ENCODE measurements at places on chromosomes 6 and 20.

GRCh38 chr20:62567246-62568044 is 74.9 kb upstream of the SLCO4A1 start:
- DNase-seq = no peak

DNA sequence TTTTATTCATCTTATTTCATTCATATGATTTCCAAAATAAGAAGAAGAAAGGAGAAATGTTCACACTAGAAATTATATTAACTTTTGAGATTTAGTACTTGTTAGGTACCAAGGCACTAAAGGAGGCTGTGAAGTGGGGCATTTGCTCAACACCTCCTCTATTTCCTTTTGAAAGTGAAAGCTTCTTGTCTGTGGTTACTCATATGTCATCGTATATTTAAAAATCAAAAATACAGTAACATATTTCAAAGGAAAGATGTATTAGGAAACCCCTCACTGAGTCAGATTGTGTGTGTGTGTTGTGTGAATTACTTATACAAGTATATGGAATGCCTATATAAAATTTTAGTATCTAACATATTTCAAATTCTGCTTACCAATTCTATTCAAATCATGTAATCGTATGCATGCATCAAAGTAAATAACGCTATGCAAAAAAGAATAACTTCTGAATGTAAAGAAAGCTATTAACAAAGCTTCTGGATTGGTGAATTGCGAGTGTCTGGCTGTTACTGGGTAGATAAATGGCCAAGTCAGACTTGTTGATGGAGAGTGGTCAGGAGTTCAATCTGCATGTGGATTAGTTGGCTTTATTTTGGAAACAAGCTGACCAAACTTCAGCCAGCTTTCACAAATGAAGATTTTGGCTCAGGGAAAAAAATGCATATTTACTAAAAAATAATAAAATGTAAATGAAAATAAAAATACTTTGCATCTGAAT is 70.9 kb downstream of the PACRG start:
- no peak for DNase-seq

- no peak for DNase-seq
Measured at GRCh38 chr20:57047281-57048026, 219.0 kb downstream of the BMP7 start.

- no peak for DNase-seq
Measured at GRCh38 chr20:15618110-15618509, 955.1 kb downstream of the KIF16B start.

GRCh38 chr6:163793011-163793983 is 378.8 kb downstream of the QKI start:
- DNase-seq = no peak

- no peak for DNase-seq
Measured at GRCh38 chr6:3114377-3114776, 4.1 kb upstream of the BPHL start.

- DNase-seq = no peak
Measured at GRCh38 chr20:34791289-34792020, 34.0 kb downstream of the NCOA6 start.

- no peak for DNase-seq
Measured at GRCh38 chr6:109611502-109611901, 79.5 kb downstream of the AK9 start.

DNA sequence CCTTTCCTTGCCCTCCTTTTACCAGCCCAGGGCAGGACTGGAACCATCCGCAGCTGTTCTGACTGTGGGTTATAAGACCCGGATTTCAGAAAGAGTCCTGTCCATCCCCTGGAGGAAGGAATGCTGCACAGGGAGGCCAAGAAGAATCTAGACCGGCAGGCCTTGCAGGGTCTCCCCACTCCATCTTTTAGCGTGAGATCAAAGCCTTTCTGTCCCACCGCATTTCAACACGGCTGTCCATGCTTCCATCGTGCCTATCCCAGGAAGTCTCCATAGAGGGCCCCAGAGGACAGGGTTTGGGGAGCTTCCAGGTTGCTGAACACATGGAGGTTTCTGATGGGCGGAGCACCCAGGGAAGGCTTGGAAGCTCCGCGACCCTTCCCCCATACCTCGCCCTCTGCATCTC is 79.3 kb upstream of the AGPAT4 start:
- no peak for DNase-seq

DNA sequence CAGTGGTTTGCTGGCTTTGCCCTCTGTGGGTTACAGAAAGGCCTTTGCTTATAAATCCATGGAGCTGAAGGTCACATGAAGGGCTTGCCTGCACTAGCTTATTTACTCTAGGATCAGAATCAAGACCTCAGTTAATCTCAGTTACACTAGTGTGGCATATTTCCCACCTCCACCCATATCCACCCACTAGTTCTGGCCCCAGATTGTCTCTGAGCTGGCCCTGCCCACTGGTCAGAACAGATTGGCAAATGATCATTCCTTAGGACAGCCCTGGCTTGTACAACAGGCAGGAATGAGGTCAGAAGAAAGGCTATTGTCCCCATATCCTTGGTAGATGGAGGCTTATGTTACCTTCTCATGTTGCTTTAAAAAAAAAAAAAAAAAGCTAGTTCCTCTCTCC is 33.3 kb upstream of the SASH1 start:
- DNase-seq = no peak

GRCh38 chr20:46025376-46025783 is 3.6 kb upstream of the SLC12A5 start:
- no peak for DNase-seq

- DNase-seq = no peak
Measured at GRCh38 chr6:121531658-121532169, 96.3 kb downstream of the GJA1 start.

GRCh38 chr6:137964876-137965275 is 97.8 kb downstream of the TNFAIP3 start:
- no peak for DNase-seq

- no peak for DNase-seq
Measured at GRCh38 chr6:149454346-149454848, 30.4 kb downstream of the ZC3H12D start.

GRCh38 chr6:2706558-2706957 is 44.2 kb downstream of the MYLK4 start:
- no peak for DNase-seq

DNA sequence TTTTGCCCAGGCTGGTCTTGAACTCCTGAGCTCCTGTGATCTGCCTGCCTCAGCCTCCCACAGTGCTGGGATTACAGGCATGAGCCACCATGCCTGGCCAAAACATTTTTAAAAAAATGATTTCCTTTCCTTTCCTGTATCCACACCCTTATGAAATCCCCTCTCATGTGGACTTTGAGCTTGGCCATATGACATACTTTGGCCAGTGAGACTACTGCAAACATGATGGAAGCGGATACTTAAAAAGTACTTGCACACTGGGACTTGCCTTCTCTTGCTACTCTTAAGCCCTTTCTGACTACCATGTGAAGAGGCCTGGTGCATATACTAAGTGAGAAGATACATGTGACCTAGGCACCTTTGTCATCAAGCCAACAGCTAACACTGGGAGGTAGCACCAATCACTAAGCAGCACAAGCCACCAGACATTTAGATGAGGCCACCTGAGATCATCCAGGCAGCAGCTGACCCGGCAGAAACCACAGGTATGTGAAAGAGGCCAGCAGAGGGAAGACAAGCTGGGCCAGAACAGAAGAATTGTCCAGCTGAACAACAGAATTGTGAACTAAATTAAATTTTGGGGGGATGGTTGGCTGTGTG is 78.5 kb upstream of the HDAC2 start:
- no peak for DNase-seq

DNA sequence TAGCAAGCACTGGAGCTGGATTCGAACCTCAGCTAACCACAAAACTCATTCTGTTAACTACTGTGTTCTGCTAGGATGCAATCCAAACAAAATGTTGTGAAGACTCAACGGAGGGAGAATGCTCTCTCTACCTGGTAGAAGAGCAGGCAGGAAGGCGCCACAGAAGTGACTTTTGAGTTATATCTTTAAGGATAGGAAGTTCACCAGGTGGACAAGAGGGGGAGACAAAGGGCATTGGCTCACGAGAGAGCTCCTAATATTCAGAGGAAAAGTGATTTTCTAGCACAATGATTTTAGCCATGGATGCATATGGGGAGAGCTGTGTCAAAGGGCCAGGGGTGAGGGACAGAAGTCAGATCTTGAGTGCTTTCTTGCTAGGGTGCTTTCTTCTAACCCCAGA is 108.4 kb upstream of the MAFB start:
- DNase-seq = peak; percentile 13

GRCh38 chr20:24917056-24917455 is 32.0 kb upstream of the CST7 start:
- no peak for DNase-seq

DNA sequence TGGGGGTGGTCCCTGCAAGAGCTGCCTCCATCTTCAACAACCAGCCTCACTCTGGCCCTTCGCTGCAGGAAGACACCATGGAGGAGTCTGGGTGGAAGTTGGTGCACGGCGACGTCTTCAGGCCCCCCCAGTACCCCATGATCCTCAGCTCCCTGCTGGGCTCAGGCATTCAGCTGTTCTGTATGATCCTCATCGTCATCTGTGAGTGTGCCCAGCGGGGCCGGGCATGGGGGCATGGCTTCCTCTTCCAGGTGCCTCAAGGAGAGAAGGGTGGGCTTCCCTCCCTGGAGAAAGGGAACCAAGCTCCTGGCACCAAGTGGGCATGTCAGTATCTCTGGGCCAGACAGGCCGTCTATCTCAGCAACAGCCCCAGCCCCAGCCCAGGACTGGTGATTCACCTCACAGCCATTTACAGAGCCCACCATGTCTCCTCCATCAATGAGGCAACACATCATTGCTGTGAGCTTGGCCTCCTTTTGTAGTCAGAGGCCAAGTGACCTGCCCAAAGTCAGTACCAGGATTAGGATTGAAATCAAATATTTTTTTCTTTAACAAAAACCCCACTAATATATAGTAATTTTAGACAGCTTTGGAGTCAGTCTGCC is 40.2 kb downstream of the TM9SF4 start:
- DNase-seq = no peak

DNA sequence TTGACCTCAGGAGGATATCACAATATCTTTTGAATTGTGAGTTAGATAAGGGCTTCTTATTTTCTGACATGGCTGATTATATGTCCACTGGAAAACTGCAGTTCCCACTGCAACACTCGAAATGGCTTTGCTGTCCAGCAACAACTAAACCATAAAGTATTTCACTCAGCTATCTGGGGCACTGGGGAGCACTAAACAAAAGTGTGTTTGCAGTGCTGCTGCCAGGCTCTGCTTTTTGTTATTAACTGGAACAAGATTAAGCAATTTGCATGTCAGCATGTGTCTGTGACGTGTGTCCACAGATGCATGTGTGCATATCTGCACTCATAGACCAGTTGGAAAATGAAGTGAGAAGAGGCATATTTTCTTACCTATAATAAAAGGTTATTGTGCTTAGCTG is 107.8 kb upstream of the CCN2 start:
- no peak for DNase-seq

DNA sequence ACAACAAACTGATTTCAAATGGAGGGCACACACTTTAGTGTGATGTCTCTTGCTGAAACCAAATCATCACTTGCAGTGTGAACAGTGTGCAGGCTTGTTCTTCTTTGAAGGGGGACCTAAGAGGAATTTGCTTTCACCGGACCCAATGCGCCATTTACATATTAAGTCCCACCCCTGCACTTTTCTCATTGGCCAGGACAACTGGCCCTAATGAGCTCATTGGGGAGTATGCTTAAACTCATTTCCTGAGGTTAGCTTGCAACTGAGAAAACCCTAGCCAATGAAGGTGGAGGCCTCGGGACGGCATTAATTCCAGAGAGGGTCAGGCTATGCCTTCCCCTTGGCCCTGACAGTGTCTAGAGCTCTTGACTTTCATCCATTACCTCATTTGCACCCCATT is 58.7 kb downstream of the VEGFA start:
- no peak for DNase-seq

GRCh38 chr20:21102603-21103311 is 3.4 kb downstream of the LINC00237 start:
- peak; percentile 48 for DNase-seq

DNA sequence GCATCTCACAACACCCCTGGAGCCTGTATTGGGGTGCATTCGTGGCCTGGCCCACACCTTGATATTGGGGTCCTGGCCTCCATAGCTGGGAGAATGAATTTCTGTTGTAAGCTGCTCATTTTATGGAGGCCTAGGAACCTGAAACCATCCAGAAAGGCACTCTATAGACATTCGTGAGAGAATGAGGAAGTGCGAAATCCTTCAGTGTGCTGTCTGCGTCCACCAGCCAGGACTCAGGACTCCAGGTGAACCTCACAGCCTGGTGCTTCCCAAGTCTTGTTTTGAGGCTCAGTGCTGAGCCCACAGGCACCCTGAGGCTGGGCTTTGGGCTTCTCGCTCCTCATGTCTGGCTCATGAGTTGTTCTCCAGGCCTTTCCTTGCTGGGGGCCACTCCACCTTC is 11.9 kb upstream of the RBBP8NL start:
- no peak for DNase-seq

DNA sequence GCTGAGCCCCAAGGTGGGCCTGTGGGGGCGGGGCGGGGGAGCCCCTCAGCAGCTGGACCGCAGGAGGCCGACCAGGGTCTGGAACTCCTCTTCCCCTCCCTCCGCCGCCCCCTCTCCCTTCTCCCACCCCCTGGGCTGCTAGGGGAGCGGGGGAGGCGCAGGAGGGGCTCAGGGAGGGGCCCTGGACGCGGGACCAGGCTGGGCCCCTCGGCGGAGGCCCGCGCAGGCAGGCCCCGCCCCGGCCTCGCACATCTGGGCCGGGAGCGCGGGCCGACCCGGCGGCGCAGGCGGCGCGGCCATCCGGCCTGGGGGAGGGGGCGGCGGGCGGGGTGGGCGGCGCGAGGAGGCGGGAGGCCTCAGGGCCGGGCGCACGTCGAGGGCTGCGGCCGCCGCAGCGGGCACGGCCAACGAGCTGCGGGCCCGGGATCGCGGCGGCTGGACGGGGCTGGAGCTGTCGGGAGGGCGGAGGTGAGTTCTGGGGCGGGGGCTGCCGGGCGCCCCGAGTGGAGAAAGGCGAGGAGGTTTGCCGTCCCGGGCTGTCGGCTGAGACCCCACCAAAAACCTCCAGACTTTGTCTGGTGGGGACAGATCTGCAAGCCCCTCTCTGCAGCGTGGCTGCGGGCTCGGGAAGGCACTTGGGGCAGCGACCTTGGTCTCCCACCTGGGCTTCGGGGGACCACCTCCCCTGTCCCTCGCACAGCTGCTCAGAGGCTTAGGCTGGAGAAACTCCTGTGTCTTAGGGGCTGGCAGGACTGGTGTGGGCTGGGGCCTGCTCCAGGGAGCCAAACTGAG is at the start of gene HSPA12B:
HSPA12B (plus strand) TSS at position 359 of the 792 bp plus-strand sequence. CDS start 5,990 bp downstream, outside the sequence.
- no peak for DNase-seq

GRCh38 chr20:58237318-58238132 is 9.1 kb upstream of the ANKRD60 start:
- no peak for DNase-seq

DNA sequence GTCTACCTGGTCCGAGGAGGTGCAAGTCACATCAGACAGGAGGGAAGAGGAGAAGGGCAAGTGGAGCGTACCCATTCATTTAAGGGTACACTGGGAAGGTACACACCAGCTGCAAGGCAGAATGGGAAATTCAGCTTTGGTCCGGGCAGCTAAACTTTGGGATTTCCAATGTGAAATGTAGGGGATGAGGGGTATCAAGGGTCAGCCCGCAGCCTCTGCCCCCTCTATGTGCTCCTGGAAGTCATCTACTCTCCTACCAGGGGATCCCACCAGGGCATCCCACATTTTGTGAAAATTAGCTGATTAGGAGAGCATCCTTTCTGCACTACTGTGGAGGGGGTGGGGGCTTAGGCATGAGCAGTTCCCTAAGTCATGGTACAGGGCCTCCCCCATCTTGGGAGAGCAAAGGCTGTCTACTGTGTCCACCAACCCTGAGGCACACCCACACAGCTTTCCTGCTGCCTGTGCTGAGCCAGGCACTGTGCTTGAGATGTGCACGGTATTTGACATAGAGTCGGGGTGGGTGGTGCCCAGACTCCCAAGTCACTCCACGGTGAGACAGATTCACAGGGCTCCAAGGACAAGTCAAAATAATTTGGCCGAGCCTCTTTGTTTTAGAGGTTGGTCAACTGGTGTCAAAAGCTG is 189.1 kb upstream of the SULF2 start:
- DNase-seq = no peak

All from activated CD4-positive, alpha-beta T cell treated with anti-CD3 and anti-CD28 coated beads, Interleukin-2, amount 10 ng/mL, durations not matched to agents 7 days and 5 days (primary cell).